ENCODE measurements at places on chromosomes 1 and 21.
A peak's percentile ranks its signal among the peaks of the same experiment; 100 is the strongest.

DNA sequence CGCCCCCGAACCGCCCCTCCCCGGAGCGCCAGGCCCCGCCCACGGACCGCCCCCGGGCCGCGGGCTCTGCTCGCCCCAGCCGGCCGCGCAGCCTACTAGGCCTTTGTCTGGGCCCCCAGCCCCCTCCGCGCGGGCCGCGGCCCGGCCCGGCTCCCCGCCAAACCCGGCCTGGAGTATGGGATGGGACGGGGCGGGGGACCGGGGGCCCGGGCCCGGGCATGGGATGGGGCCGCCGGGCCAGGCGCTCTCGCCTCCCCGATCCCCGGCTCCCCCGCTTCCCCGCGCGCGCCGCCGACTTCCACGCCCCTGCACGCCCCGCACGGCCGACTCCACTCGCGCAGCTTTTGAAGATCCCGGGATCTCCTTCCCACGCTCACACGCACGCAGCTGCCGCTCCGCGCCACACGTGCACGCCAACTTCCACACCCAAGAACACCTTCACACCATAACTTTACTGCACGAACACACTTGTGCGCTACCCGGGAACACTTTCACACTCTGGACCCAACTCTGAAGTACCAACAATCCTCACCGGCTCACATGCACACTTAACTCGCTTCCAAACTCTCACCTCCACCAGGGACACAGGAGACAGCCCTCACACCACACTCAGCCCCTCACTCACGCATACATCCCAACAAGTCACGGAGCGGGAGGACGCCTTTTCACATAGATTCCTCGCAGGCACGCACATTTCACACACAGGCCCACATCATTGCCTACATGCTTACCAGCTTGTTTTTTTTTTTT is 437 bp upstream of the HSPG2 start:
- DNase-seq = peak; percentile 78

GRCh38 chr21:28818663-28819278 is 173.9 kb downstream of the LTN1 start:
- DNase-seq = peak; percentile 87

DNA sequence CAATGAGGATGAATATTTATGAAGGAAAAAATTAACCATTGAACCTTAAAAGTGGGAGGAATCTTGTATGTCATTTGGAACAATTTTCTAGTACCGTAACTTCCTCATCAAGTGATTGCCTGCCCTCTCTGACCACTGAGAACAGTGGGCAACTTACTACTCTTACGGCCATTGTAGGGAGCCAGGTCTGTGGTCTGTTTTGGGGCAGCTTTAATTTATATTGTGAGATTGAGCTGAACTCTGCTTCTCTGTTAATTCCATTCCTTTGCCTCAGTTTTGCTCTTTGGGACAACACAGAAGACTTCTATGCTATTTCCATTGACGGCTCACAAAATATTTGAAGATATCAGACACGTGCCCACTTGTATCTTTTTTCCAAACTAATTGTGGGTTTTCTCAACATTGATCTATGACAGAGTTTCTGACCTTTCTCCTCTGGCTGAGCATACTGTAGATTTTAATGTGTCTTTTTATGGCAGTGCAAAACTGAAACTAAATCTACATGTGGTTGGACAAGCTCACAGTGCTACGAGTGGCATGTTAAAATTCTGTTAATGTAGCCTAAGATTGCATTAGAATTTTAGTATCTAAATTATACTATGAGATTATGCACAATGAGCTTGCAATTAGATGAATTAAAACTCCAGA is 27.8 kb upstream of the ZNF281 start:
- no peak for DNase-seq

DNA sequence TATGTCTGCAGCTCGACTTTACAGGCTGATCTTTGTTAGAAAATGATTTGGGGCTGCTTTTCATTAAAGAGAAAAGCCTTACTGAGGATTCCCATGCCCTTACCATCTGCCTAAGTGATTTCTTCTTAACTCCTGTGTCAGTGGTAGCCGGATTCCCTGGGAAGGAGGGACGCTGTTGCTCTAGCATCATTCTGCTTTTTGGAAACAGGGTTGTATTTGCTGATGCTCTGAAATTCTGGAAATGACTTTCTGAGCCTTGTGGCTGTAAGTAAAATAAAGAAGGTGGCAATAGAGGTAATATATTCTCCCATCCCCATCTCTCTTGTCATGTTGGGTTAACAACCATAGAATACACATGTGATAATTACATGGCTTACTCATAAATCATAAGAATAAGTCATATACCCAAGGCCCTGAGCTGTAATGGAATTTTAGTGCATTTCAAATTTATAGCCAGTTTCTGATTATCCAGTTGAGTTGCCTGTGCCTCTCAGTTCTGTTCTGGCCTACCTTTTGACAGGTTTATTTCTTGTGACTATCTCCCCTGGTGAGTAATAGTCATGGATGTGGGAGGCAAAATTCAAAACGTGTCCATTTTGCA is 74.4 kb downstream of the AK4 start:
- DNase-seq = no peak

DNA sequence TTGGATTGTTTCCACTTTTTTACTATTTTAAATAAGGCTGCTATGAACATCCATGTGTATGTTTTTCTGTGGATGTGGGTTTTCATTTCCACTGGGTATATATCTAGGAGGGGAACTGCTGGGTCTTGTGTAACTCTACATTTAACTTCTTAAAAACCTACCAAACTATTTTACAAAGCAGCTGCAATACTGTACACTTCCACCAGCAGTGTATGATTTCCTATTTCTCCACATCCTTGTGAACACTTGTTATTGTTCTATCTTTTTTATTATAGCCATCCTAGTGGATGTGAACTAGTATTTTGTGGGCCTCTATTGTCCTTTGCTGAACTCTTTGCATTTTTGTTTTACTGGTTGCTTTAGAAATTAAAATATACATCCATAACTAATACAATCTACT is 33.4 kb downstream of the DIPK1A start:
- no peak for DNase-seq

DNA sequence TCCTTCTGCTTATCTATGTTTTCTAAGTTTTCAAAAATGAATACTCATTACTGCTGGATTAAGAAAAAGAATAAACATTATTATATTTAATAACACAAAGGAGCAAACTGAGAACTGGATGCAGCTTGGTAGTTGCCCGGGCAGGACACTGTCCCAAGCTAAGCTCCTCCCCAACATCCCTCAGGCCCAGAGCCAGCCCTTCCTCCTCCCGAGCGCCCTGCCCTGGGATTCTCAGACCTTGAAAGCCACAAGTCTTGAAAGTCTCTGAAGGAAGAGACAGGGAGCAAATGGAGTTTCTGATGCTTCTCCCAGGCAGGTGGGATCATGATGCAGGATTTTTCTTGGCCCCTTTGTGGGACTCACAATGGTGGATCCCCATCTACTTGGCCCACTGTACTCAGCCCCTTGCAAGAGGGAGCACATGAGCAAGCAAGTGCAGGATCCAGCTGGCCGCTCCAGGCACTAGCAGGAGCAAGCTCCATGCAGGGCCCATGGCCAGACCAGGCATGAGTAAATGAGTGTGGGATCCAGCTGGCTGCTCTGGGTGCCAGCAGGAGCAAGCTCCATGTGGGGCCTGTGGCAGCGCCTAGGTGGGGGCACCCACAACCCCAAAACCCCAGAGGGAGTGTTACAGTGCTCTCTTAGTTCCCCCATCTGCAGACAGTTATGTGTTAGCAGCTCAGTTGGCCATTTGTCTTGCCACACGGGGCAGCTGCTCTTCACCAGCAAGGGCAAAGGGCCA is 32.1 kb upstream of the RAB4A start:
- DNase-seq = peak; percentile 58

DNA sequence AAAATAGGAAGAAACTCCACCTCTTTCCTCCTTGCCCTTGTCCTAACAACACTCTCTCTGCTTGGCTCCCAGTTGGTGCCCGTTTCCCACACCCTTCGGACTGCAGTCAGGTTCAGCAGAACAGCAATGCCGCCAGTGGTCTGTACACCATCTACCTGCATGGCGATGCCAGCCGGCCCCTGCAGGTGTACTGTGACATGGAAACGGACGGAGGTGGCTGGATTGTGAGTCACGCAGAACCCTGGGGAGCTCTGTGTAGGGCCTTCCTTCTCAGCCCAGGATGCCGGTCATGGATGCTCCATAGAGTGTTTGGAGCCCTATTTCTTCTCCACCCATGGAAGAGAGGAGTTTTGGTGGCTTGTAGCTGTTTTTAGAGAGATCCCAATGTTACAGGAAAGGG is 60.9 kb downstream of the TNN start:
- no peak for DNase-seq

All from AG10803 (cell line).